Right cardiac atrium (tissue), 5 donors: ENCODE measurements at places on chromosomes 13 and 19. TPM values are rescaled to one million over a fixed set of nuclear protein-coding genes. Genes with fewer than 3 reads are reported as not detected.

- DNase-seq = no peak
Observed at GRCh38 chr13:94660695-94661326, 51.5 kb downstream of the SOX21 start.

- no peak for DNase-seq
Observed at GRCh38 chr13:25218019-25218418, 45.9 kb upstream of the AMER2 start.

DNA sequence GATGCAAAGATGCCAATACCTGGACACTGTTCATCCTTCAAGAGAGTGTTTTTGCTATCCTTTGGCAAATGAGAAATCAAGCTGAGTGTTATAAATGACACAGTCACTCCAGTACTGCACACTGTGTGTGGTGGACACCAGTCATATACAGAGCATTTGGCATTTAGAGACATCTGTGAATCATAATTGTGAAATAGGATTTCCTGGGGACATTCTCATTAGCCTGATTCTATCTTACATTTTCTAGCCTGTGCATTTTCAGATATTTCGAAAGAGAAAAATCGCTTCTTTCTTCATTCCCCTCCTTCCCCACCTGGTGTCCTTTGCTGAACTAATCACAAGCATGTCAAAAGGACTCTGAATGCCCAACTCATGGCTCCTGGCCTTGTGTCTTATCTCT, 781.0 kb upstream of the ARGLU1 start:
- DNase-seq = no peak

DNA sequence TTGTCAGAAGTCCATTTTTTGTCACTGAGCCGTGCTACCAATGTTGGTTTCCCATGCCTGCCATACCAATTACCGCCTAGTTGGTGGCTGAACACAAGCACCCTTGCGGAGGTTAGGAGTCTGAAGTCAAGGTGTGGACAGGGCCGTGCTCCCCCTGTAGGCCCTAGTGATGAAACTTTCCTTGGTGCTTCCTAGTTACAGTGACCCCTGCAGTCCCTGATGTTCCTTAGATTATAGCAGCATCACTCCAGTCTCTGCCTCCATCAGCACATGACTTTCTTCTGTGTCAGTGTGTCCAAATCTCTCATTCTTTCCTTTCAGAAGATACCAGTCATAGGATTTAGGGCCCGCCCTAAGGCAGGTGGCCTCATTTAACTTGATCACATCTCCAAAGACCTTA, 99.0 kb downstream of the MYO16 start:
- DNase-seq = no peak

- DNase-seq = no peak
Observed at GRCh38 chr13:65966991-65967451, 1263.1 kb downstream of the PCDH9 start.

DNA sequence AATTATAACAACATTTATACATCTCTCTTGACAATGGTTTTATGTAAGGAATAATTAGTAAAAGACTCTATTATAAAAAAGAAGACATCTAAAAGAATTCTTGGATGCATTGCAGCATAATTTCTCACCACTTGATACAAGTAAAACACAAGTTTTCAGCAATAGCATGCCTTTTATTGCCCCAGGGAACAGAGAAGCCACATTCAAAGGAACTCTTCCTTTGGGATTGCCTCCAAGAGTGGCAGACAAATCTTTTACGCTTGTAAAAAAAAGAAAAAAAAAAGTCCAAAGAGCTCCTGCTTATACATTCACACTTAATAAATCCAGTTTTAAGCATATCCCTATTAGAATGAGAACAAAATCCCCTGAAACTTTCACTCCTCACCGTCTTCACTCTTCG, 2357.8 kb upstream of the PCDH20 start:
- DNase-seq = no peak

- no peak for DNase-seq
Observed at GRCh38 chr13:79237981-79238380, 168.1 kb downstream of the RBM26 start.

DNA sequence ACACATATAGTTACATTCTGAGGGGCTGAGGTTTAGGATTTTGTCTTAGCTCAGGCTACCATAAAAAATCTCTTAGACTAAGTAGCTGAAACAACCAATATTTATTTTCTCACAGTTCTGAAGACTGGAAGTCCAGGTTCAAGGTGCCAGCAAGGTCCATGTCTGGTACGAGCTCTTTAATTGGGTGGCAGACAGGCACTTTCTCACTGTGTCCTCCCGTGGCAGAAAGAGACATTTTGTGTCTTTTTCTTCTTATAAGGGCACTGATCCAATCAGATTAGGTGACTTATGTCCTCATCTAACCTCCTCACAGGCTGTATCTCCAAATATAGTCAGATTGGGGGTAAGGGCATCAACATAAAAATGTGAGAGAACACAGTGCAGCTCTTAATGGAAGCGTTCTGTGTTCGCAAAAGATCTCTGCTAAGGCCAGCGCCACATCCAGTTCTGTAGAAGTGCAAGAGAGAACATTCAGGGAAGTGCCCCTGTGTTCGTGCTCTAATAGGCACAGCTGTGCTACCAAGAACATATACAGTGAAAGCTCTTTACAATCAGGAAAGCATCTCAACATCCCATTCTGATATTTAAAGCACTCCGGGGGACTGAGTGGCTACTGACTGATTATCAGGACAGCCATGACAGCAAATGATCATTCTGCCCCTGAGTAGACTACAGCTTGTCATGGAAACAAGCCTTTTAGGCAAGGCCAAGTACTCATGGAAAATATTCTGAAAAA, 819.2 kb downstream of the LIG4 start:
- no peak for DNase-seq

- peak; percentile 7 for DNase-seq
Observed at GRCh38 chr13:87168390-87168789, 502.8 kb upstream of the SLITRK5 start.

- peak; percentile 65 for DNase-seq
Observed at GRCh38 chr19:34232566-34233481, 21.5 kb upstream of the GARRE1 start.

Gene STX10
- total RNA-seq = 37.2 TPM

Gene TEAD2
- total RNA-seq = 53.2 TPM

Gene LRRC25
- total RNA-seq = 3.6 TPM
